ENCODE measurements at places on chromosomes 2 and 18. TPM values are rescaled to one million over a fixed set of nuclear protein-coding genes. Genes with fewer than 3 reads are reported as not detected.

Gene SKA1
- 2.7 TPM for total RNA-seq

Gene DLX1
- not detected for total RNA-seq

Gene LRP2
- total RNA-seq = 9.5 TPM

Gene SCN1A
- total RNA-seq = 0.23 TPM

Gene ITGB6
- total RNA-seq = 12.3 TPM

Gene L3MBTL4
- total RNA-seq = 3.5 TPM

Gene GAREM2
- total RNA-seq = 3.5 TPM

Gene ZAP70
- 1.8 TPM for total RNA-seq

GRCh38 chr2:205563646-205564045 lies 118.7 kb upstream of the NRP2 start:
- H3K36me3 ChIP-seq = no peaks in the 10 kb centered on the region
- H3K27ac ChIP-seq = no peak overlapping the region
- no peaks in the 10 kb centered on the region for H3K4me1 ChIP-seq
- H3K4me3 ChIP-seq = no peak overlapping the region
- DNase-seq = no peak
- H3K27me3 ChIP-seq = no peaks in the 10 kb centered on the region

- H3K27me3 ChIP-seq = no peaks in the 10 kb centered on the region
- H3K4me1 ChIP-seq = no peaks in the 10 kb centered on the region
These were observed 306.7 kb downstream of the RDH14 start for GRCh38 chr2:18253686-18254197.

DNA sequence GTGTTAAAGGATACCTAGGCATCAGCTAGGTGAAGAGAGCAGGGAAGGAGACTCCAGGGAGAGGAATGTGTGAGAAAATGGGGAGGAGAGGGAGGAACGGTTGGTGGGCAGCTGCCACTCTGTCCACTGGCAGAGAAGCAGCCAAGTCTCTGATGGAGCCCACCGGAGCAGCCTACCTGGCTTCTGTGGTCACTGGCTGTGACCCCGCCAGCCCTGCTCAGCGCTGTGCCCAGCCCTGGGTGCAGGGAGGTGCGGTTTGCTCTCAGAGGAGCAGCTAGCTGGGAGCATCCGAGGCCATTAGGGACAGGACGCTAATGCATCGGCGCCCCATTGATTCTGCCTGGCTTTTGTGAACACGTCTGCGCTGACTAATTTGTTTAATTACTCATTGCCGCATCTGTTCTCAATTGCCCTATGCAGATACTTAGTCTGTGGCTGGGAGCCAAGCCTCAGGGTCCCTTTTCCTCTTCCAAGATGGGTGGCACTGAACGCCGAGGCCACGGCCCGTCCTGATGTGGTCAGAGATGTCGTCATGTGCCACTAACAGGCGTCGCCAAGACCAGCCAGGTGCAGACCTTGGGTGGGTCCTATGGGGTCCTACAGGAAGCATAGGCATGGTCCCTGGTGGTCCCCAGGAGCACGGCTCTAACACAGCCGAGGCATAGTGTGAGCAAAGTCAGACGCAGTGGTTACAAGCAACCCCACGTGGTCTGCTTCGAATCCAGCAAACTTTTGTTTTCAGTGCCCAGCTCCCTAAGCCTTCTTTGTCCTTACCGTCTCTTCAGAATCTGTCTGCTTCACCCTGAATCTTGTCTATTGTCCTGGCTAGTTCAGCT lies 82.0 kb downstream of the RRM2 start:
- H3K4me3 ChIP-seq = no peak overlapping the region
- no peak for DNase-seq
- H3K27ac ChIP-seq = no peak overlapping the region
- no peaks in the 10 kb centered on the region for H3K27me3 ChIP-seq

DNA sequence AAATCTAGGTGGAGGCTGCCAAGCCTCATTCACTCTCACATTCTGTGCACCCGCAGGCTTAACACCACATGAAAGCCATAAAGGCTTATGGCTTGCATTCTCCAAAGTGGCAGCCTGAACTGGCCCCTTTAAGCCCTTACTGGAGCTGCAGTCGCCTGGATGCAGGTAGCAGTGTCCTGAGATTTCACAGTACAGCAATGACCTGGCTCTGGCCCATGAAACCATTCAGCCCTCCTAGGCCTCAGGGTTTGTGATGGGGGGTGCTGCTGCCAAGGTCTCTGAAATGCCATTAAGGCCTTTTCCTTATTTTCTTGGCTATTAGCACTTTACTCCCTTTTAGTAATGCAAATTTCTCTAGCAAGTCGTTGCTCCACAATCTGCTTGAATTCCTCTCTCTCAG lies 48.6 kb downstream of the RNMT start:
- H3K4me1 ChIP-seq = no peaks in the 10 kb centered on the region
- DNase-seq = no peak
- no peak overlapping the region for H3K27ac ChIP-seq
- no peaks in the 10 kb centered on the region for H3K27me3 ChIP-seq
- H3K4me3 ChIP-seq = no peak overlapping the region

DNA sequence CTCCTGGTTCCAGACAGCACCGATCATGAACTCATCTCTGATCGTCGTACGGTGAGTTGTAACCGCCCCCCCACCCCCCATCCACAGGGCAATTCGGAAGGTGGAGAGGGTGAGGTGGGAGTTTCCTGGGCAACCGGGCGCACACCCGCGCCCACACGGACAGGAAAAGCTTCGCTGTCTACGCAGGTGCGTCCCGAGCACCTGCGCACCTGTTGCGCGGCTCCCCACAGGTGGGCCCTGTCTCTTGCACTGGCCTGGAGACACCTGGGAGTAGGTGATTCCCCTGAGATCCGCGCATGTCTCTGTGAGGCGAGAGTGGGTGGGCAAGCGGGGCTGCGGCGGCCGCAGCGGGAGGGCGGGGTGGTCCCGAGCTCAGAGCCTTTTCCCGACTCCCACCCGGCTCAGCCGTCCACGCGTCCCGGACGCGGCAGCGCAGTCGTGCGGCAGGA lies 459 bp upstream of the ATP6V1C2 start:
- peak overlapping the region; percentile 39 for H3K4me3 ChIP-seq
- DNase-seq = no peak
- H3K4me1 ChIP-seq = peaks cover 8% of the 10 kb centered on the region
- peaks cover 6% of the 10 kb centered on the region for H3K27me3 ChIP-seq
- no peak overlapping the region for H3K27ac ChIP-seq

DNA sequence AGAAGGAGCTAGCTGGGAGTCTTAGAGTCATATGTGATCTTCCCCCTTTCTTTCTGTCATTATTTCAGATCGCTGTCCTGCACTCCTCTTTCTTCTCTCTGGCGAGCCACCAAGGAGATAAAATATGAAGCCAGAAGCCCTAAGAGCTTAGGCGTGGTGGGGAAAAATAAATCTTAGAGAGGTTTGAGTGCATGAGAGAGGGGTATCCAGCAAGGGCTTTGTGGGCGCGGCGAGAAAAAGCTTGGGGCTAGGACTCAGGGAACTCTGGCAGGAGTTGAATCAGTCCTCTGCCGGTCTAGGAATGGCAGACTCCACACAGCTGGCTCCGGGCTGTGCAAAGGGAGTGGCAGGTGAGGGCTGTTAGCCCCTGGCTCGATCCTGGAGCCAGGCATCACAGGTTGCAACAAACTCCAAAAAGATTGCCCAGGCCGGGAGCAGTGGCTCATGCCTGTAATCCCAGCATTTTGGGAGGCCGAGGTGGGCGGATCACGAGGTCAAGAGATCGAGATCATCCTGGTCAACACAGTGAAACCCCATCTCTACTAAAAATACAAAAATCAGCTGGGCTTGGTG lies 20.1 kb upstream of the IGFBP5 start:
- no peak for DNase-seq
- H3K4me1 ChIP-seq = no peaks in the 10 kb centered on the region
- H3K4me3 ChIP-seq = no peak overlapping the region
- H3K36me3 ChIP-seq = no peaks in the 10 kb centered on the region

DNA sequence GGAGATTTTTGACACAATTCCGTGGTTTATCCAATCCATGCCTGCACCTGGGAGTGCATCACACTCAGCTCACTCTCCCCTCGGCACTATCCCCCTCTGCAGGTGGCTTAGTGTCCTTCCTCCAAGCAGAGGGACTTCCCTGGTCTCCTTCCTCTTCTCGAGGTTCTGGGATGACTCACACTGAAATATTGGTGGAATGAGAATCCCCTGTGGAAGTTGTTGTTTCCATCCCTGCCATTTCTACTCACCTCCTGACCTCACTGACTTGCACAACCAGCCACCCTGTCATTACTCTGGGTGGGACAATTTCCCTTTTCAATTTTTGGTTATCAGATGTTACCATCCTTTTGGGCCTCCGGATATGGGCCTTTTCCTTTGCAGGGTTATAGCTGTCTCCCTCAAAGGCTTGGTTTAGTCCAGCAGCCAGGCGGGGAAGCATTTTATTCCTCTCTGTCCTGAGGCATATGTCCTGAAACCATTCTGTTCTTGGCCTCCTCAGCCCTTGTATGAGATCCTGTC lies 59.9 kb downstream of the PTPRM start:
- H3K36me3 ChIP-seq = no peaks in the 10 kb centered on the region
- H3K4me3 ChIP-seq = no peak overlapping the region
- H3K27ac ChIP-seq = no peak overlapping the region
- no peak for DNase-seq

DNA sequence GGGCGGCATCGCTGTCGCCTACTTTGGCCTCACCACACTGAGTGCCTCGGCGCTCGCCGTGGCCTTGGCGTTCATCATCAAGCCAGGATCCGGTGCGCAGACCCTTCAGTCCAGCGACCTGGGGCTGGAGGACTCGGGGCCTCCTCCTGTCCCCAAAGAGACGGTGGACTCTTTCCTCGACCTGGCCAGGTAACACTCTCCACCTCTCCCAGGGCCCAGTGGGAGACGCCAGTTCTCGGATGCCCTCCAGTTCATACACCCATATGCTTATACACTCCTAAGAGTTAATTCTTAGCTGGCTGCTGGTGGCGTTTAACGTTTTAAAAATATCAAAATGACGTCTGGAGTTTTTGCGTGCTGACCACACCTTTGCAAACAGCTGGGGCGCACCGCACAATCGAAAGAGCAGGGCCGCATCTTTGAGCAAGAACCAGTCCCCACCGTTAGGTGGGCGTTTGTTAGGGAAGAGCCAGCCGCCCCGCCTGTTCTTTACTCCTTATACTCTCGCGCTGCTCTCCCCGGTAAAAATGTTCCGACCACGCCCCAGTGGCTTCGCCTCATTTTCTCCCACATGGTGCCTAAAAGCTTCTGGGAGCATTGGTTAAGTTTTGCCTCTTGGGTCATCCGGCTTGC lies 899 bp downstream of the SLC1A4 start:
- H3K4me1 ChIP-seq = no peaks in the 10 kb centered on the region
- H3K27ac ChIP-seq = peak overlapping the region; percentile 93
- H3K36me3 ChIP-seq = no peaks in the 10 kb centered on the region
- no peaks in the 10 kb centered on the region for H3K27me3 ChIP-seq

DNA sequence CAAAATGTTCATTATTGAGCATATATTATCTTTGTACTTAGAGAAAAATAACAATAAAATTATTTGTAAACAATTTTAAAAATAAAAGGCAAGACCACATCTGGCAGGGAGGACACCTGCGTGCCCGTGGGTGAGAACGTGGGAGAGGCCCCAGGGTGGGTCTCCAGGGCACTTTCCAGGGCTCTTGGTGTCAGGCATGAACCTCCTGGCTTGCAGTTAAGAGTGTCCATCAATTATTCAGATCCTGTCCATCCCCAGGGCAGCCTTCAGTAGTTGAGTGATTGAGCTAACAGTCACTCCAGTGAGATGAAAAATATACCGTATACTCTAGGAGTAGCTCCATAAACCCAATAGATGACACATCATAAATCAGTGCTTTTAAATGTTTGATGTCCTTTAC lies 49.7 kb downstream of the TPO start:
- no peak overlapping the region for H3K4me3 ChIP-seq
- H3K36me3 ChIP-seq = no peaks in the 10 kb centered on the region
- no peak for DNase-seq
- no peaks in the 10 kb centered on the region for H3K27me3 ChIP-seq
- no peaks in the 10 kb centered on the region for H3K4me1 ChIP-seq

- no peaks in the 10 kb centered on the region for H3K36me3 ChIP-seq
- no peak overlapping the region for H3K4me3 ChIP-seq
- no peak for DNase-seq
- H3K27ac ChIP-seq = no peak overlapping the region
- H3K4me1 ChIP-seq = peaks cover 6% of the 10 kb centered on the region
These were observed 35.5 kb downstream of the TMEFF2 start for GRCh38 chr2:192159208-192159607.

DNA sequence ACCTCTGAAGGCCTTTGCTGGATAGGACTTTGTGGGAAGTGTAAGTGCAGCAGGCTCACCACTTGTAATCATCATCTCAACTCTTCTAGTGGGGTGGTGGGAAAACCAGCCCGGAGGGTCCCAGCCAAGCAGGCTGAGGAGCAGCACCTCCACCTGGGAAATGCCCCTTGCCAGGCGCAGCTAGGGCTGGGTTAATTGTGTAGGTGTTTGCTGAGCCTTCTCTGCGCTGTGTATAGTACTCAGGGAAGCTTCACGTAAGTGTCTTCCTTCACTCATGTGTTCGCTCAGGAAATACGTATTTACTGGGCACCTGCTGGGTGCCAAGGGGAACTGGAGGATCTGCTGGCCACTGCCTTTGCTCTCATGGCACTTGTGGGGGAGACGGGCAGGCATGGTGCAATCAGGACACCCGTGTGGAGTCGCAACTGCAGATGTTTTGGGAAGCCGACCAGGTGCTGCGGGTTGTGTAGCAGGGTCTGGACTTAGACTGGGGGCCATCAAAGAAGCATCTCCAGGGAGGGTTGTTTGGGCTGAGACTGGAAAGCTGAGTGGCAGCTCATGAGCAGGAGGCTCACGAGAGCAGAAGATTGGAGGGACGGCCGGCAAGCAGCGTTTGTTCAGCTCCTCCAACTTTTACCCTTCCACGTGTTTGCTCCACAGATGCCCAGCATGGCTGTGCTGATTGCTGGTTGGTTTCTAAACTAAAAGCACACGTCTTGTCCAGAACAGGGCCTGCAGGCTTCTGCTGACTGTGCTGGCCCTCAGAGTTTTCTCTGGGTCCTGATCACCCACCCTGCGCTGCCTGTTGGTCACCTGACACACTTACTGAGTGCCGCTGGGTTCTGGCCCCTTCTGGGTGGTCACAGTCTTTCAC lies 164.6 kb downstream of the LDLRAD4 start:
- no peaks in the 10 kb centered on the region for H3K27me3 ChIP-seq
- DNase-seq = no peak
- H3K36me3 ChIP-seq = no peaks in the 10 kb centered on the region
- peak overlapping the region; percentile 47 for H3K27ac ChIP-seq
- H3K4me1 ChIP-seq = peaks cover 12% of the 10 kb centered on the region
- no peak overlapping the region for H3K4me3 ChIP-seq

- peak; percentile 36 for DNase-seq
- peaks cover 4% of the 10 kb centered on the region for H3K4me1 ChIP-seq
- H3K36me3 ChIP-seq = no peaks in the 10 kb centered on the region
- peak overlapping the region; percentile 92 for H3K4me3 ChIP-seq
These were observed 2.4 kb downstream of the SPRED2 start for GRCh38 chr2:65429786-65430602.

GRCh38 chr18:9021458-9021857 lies 81.0 kb upstream of the NDUFV2 start:
- H3K27ac ChIP-seq = no peak overlapping the region
- no peaks in the 10 kb centered on the region for H3K4me1 ChIP-seq
- no peak for DNase-seq
- no peak overlapping the region for H3K4me3 ChIP-seq
- H3K27me3 ChIP-seq = no peaks in the 10 kb centered on the region
